Activated B cell treated with CpG ODN at 0.5 μM for 24 hours (primary cell): ENCODE measurements at places on chromosomes 5 and 9. TPM values are rescaled to one million over a fixed set of nuclear protein-coding genes. Genes with fewer than 3 reads are reported as not detected.

The NRG2 gene
- total RNA-seq: 0.07 TPM in 1 of 2 replicates, not detected in the other

- no peak for DNase-seq
Measured at GRCh38 chr5:73103870-73104299, 16.5 kb upstream of the TMEM171 start.

DNA sequence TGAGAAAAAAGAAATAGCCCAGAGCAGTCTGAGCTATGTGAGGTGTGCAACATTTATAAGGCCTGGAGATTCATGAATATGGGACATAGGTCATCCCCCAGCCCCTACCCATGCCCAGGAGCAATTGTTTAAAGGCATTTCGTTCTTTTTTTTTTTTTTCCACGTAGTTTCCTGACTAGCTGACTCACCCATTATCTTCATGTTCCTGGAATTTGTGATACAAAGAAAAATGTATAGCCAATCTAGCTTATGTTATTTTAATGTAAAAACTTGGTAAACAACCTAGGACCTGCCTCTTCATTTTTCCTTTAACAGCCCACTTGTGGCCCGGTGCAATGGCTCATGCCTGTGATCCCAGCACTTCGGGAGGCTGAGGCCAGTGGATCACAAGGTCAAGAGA is 81.3 kb downstream of the OSTF1 start:
- DNase-seq: no peak

GRCh38 chr5:127976525-127976924 is 107.0 kb upstream of the SLC12A2 start:
- DNase-seq: no peak

- DNase-seq: no peak
Measured at GRCh38 chr5:143086908-143087637, 316.4 kb downstream of the NR3C1 start.

The DDX4 gene
- total RNA-seq: not detected in 2 replicates

DNA sequence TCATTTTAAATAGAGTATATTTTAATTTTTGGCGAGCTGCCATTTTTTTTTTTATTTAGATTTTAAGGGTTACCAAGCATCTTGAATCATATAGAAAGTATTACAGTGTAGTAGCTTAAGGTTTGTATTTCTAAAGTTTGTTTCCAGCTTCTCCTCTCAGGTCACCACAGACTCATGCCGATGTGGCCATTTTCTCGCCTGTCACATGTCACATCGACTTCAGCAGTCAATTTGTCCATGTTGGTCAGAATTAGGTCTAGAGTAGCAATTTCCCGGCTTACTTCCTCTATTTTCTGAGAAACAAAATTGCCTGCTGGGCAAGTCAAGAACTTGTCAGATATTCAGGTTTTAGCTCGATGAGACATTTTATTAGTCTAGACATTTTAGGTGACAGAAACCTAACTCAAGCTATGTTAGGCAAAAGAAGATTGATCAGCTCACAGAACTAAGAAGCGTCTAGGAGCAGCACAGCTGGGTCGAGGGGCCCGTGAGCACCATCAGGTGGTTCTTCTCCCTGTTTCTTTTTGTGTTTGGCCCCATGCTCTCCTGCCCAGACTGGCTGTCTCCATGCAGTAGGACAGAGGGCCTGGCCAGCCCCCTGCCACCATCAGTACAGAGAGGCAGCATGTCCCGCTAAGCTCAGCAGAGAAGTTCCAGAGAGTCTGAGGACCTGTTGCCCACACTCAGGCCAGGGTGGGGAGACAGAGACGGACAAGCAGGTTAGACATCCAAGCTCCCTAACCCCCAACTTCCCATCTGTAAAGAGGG is 48.4 kb upstream of the AFAP1L1 start:
- DNase-seq: no peak

The CCNH gene
- 69.3 and 74.8 TPM in 2 replicates for total RNA-seq

GRCh38 chr9:90948156-90948555 is 146.5 kb downstream of the SYK start:
- no peak for DNase-seq

The SPINK5 gene
- total RNA-seq: not detected in 2 replicates

The FAM200C gene
- 0.44 and 0.66 TPM in 2 replicates for total RNA-seq
